ENCODE measurements at places on chromosomes 13 and 19.
A peak's percentile ranks its signal among the peaks of the same experiment; 100 is the strongest.

DNA sequence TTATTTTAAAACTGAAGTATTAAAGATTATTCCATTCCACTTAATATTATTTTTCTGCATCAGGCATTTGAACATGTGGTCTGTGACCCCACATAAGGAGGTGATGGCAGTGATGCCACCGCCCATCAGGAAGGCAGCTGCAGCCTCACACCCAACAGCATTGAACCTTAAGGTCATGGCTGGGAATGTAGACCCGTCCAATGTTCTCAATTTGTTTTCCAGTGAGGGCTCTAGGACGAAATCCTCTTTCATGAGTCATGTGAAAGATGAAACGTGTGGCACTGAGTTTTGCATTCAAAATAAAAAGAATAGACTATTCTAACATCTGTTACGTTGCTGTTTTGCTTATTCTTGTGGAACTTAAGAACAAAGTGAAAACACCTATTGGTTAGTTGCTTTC, 74.5 kb upstream of the ANKRD10 start:
- DNase-seq: no peak

- DNase-seq: no peak
Measured at GRCh38 chr19:7917267-7918061, 2.7 kb upstream of the SNAPC2 start.

DNA sequence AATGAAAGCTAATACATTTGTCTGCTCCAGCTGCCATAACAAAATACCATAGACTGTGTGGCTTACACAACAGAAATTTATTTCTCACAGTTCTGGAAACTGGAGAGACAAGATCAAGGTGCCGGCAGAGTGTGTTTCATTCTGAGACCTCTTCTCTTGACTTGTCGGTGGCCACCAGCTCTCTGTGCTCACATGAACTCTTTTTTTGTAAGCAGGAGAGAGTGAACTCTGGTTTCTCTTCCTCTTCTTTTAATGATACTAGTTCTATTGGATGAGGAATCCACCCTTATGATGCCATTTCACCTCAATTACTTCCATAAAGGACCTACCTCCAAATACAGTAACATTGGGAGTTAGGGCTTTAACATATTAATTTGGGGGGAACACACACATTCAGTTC, 11.7 kb downstream of the KCTD12 start:
- DNase-seq: no peak

DNA sequence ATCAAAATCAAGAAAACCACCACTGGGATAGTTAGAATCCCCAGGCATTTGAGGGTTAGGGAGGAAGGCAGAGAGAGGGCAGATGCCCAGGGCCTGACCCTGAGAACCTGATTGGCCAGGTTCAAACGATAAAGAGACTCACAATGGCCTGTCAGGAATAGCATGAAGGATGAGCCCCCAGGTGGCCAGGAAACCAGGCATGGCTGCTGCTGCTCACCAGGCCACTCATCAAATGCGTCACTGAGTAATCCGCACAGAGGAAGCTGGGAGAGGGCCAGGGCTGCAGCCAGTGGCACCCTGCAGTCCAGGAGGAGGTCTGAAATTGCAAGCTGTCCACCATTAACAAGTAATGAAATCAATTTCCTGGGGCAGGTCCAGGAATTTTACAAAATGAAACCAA, 111.3 kb downstream of the KATNAL1 start:
- DNase-seq: peak; percentile 38

DNA sequence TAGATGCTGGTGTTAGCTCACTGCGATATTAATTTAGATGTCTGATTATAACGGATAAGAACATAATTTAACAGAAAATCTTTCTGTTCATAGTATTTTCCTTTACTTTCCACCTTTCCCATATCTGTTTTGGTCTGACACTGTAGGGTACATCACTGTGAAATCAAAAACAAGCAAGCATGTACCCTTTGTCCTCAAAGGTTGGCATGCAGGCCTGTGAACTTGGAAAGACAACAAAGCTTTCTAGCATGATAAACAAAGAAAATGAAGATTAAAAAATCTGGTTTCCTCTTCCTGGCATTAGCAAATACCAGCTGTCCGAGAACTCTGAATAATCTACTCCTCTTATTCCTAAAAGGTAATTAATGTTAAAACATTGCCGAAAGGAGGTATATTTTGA, 31.6 kb downstream of the THSD1 start:
- DNase-seq: no peak

DNA sequence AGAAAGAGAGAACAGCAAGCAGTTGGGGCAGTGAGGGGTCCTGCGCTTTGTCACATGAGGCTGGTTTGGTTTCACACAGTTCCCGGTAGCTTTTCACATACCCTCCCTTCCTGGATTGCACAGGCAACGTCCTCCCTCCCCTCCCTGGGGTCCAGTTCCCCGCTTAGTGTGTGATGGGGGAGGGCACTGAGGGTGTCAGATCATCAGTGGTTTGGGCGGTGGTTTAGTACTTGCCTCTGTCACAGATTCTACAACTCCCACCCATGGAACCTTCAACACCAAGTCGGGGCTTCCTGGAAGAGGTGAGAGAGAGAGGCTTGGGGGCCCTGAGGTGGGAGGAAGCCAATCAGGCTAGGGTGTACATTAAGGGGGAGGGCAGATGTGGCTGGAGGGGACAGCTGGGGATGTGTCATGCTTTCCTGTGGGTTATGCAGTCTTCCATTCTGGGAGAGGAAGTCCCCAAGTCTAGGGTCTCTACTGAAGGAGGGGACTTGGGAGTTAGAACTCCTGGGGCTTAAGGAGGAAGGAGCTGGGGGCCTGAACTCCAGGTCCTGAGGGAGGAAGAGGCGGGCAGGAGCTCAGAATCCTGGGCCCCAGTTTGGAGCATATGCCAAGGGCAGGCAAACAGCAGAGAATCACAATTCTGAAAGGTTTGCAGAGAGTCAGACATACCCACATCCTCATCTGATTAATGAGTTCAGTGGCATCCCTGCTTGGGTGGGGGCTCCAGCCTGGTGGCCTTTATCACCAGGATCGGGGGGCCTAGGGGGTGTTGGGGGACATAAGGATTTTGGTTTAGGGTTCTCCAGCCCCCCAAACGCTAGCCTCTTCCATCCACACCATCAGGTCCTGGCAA, at the start of gene NKG7:
Gene NKG7, minus strand, starts transcription at position 6 of the 856 bp plus-strand sequence. CDS start 119 bp downstream, outside the sequence.
- no peak for DNase-seq

DNA sequence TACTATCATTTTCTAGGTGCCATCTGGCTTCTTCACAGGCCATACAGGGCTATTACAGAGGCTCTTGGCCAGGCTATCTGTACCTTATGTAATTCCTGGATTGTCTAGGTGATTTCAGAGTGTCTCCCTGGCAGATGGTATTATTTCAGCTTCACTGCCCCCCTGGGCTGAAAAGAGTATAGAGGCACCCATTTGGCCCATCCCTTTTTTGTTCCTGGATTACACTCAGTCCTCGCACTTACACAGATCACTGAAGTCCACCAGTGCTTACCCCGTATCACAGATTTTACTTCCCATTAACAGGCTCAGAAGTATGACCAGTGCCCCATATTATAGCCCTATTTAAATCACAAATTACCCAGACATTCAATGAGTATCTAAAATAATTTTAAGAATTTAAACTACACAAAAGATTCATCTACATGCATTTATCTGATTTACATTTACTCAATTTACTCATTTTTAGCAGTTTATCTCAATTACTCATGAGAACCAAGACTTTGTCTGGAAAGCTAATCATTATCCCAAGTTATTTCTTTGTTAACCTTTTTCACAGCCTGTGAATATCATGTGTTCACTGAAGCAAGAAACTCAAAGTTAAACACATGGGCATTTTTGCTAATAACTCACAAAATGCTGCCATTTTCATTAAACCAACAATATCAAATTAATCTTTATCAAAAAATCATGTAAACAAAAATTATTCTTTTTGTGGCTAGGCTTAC, 121.0 kb downstream of the PCDH20 start:
- DNase-seq: no peak

DNA sequence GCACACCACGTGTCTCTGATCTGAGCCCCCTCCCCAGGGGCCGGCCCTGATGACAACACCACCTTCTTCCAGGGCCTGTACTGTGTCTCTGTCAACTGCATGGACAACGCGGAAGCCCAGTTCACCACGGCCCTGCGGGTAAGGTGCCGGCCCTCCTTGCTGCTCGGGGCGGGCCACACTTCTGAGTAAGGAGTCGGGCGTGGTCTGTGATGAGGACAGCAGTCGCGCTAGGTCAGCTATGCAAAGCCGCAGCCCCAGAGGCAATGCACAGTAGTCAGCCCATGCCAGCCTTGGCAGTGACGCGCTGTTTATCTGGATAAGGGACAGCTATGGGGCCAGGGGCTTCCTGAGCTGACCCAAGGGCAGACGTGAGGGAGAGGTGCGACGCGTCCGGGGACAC, 24.6 kb downstream of the MAU2 start:
- no peak for DNase-seq

- no peak for DNase-seq
Measured at GRCh38 chr13:59480396-59481259, 683.1 kb downstream of the DIAPH3 start.

GRCh38 chr13:109821103-109821502, 34.7 kb upstream of the IRS2 start:
- no peak for DNase-seq

GRCh38 chr13:39597838-39598237, 5.2 kb downstream of the LHFPL6 start:
- DNase-seq: no peak

- DNase-seq: no peak
Measured at GRCh38 chr19:5246554-5247155, 94.0 kb downstream of the PTPRS start.

- DNase-seq: no peak
Measured at GRCh38 chr13:93430381-93430780, 203.8 kb downstream of the GPC6 start.

DNA sequence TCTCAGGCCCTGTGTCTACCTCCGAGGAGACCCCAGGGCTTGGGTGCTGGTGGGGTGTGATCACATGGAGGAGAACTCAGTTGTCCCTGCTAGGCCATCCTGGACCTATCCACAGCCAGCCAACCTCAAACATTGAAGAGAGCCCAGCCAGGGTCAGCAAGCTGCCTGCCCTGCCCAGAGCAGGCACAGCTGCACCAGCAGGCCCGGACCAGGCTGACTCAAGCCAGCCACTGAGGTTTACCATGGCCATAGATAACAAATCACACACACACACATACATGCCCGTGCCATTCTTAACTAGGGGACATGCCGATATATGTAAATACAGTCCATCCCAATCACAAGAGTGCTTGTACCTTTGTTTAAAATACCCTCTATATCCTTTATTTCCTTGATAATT, 8.1 kb downstream of the ARHGEF7 start:
- DNase-seq: no peak

DNA sequence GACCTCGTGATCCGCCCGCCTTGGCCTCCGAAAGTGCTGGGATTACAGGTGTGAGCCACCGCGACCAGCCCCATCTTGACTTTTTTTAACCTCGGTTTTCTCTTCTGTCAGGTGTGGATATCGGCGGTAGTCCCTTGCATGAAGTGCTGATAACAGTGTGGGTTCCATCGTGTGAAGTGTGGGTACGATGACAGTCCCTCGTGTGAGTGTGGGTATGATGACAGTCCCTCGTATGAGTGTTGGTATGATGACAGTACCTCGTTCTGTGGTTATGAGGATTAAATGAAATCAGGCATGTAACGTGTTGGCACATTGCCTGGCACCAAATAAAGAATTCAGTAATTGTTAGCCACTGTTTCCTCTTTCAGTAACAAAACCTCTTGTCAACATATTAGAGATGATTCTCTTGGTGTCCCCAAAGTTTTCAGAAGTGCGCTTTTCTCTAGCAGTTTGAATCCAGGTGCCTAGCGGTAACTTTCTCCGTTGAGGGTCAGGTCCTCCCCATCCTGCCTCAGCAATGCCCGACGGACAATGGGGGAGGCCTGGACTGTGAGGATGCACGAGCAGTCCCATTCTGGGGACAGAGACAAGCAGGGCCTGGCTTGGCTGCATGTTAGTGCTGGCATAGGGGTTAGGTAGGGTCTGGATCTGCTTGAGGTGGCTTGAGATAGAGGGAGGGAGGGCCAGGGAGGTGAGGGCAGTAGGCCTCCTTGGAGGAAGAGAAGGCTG, 15.3 kb downstream of the GATAD2A start:
- no peak for DNase-seq

DNA sequence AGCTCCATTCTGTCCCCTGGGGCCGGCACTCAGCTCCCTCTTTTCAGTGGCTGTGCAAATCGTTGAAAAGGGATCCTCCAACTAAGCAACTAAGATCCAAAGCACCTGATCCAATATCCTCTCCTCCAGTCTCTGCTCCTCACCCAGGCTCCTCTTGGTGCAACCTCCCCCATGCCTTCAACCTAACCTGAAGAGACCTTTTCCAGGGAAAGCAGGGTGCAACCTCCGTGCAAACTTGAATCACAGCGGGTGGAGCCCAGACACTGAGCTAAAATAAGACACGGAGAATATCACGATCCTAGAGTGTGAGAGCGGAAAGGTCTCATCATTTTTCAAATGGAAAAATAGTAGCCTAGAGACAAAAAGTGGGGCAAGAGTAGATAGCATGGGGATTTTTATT, 8.3 kb downstream of the CACNG7 start:
- no peak for DNase-seq

- DNase-seq: no peak
Measured at GRCh38 chr13:59638404-59638803, 525.3 kb downstream of the DIAPH3 start.

DNA sequence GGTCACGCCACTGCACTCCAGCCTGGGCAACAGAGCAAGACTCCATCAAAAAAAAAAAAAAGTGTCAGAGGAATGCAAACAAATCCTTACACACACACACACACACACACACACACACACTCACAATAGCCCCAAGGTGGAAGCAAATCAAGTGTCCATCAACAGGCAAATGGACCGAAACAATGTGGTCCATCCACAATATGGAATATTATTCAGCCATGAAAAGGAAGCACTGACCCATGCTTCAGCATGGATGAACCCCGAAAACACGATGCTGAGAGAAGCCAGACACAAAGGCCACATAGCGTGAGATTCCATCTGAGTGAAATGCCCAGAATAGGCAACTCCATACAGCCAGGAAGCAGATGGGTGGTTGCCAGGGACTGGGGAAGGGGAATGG, 16.5 kb upstream of the KLF2 start:
- no peak for DNase-seq

GRCh38 chr19:14377883-14378328, 3.3 kb upstream of the ADGRE5 start:
- no peak for DNase-seq

DNA sequence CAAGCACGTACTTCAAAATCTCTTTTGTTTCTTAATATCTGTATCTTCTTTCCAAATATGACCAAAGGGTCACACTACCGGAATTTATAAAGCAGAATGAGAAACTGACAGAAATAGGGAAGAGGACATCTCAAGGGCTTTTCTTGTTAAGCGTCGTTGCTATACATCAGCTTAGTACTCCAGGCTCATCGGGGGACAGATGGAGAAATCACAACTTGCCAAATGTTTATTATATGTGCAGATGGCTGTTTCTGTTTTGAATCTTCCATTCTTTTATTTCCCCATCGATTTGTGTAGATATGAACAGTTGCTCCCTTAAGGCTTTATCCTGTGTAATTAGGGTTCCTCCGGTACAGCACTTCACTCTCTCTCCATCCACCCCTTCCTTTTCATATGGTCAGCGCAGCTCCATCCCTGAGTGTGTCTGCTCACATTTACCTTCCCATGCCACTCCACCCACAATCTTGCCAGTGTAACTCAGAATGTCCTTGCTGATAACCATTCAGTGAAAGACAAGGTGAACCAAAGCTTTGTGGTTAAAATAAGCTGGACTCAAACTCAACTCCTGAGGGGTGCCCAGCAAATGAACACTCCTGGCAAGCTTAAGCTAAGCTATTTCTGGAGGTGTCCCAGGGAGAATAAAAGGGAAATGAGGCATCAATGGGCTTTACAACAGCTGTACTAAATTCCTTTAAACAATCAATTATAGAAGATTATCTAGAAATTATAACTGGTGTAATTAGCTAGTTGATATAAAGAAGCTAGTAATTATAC, 51.3 kb downstream of the TBC1D4 start:
- no peak for DNase-seq
